ENCODE measurements at places on chromosomes 13 and 19. TPM values are rescaled to one million over a fixed set of nuclear protein-coding genes. Genes with fewer than 3 reads are reported as not detected.

PSG4 gene
- 31.8 TPM for total RNA-seq

ZNF471 gene
- 1.1 TPM for total RNA-seq

TLE6 gene
- total RNA-seq, result 0.20 TPM

TMC4 gene
- total RNA-seq, result not detected

SYNGR4 gene
- not detected for total RNA-seq

PTH2 gene
- not detected for total RNA-seq
